Thoracic aorta (tissue), 2 donors: ENCODE measurements at places on chromosomes 2 and 18. TPM values are rescaled to one million over a fixed set of nuclear protein-coding genes. Genes with fewer than 3 reads are reported as not detected.

EPAS1 gene
- 667 TPM for total RNA-seq

PMAIP1 gene
- total RNA-seq: not detected

RNASEH1 gene
- 26.2 TPM for total RNA-seq

CASP8 gene
- 14.6 TPM for total RNA-seq

ANTXR1 gene
- total RNA-seq: 253 TPM

MGAT4A gene
- total RNA-seq: 44.0 TPM

ELOA2 gene
- not detected for total RNA-seq

ANKRD53 gene
- total RNA-seq: 4.6 TPM

BZW1 gene
- 201 TPM for total RNA-seq

ALPP gene
- total RNA-seq: not detected

RHOB gene
- 805 TPM for total RNA-seq

EMILIN2 gene
- 27.4 TPM for total RNA-seq

MC2R gene
- not detected for total RNA-seq
